ENCODE measurements at places on chromosomes 4 and X.

DNA sequence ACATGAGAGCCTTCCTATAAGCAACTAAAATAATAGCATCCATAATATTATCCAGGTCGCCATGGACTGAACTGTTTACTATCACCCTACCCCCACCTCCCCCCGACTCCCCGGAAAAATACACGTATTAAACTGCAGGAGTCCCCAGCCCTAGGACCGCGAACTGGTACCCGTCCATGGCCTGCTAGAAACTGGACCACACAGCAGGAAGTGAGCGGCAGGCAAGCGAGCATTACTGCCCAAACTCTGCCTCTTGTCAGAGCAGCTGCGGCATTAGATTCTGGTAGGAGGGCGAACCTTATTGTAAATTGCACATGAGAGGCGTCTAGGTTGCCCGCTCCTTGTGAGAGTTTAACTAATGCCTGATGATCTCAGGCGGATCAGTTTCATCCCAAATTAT is 405.8 kb upstream of the ADGRL3 start:
- DNase-seq, result no peak

DNA sequence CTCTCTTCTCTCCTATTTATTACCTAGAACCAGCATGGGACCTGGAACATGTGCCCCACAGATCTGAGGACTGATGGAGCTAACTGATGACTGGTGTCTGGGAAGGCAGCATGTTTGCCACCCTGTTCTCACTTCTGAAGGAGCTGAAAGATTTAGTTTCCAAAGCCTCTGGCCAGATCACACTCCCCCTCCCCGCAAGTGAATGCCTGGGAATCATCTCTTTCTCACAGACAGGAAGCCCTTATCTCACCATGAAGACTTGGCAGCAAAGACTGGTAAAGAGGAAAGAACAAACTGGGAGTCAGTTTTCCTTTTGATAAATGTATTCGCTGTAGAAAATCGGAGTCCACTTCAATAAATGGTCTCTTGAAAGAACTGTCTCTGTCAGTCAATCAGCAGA is 21.0 kb upstream of the PCYT1B start:
- DNase-seq, result no peak

- peak; percentile 7 for DNase-seq
These were observed 38.2 kb downstream of the EDNRA start for GRCh38 chr4:147518846-147519767.

DNA sequence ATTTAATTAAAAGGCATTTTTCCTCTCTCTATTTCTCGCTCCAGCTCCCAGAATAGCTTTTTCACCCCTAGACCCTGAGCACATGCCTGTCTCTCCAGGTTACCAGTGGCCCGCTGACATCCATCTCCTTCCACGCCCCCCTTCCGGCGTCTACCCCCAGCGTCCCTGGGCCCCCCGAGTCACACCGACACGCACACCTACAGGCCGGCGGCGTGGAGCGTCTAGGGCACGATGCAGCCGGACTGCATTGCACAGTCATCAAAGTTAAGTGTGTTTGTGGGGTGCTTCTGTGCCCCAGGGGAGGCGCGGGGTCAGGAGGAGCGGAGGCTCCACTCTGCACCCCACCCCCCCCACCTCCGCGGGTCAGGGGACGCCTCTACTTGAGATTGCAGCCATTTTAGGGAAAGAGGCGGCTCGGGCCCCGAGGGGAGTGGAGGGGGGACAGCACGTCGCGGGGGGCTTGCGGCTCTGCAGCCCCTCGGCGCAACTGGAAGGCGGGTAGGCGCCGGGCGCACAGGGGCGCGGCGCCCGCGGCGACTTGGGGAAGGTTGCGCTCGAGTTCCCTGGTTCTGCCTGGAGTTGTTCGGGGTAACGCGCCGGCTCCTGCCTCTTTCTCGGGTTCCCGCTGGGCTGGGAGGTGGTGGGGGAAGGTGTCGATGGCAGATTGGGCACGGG is 112.7 kb downstream of the DHX15 start:
- DNase-seq, result no peak

DNA sequence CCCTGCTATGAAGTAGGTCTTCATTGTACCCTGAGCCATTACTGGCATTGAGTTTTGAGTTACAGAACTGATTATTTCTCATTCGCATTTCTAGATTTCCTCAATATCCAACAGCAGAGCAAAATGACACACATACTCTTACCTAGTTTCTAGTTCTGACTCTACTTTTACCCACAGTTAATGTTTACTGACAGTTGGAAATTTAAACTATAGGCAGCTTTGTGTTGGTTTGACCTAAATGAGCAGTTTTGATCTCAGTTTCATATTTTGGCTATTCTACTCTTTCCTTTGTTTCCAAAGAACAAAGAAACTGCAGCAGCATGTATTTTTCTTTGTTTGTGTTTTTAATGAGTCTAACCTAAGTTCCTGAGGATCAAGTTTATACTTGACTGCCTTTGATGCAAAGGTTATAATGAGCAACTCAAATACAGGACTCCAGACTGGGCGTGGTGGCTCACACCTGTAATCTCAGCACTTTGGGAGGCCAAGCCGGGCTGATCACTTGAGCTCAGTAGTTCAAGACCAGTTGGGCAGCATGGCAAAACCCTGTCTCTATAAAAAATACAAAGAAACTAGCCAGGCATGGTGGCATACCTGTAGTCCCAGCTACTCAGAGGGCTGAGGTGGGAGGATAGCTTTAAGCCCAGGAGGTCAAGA is 30.4 kb downstream of the TXK start:
- no peak for DNase-seq

DNA sequence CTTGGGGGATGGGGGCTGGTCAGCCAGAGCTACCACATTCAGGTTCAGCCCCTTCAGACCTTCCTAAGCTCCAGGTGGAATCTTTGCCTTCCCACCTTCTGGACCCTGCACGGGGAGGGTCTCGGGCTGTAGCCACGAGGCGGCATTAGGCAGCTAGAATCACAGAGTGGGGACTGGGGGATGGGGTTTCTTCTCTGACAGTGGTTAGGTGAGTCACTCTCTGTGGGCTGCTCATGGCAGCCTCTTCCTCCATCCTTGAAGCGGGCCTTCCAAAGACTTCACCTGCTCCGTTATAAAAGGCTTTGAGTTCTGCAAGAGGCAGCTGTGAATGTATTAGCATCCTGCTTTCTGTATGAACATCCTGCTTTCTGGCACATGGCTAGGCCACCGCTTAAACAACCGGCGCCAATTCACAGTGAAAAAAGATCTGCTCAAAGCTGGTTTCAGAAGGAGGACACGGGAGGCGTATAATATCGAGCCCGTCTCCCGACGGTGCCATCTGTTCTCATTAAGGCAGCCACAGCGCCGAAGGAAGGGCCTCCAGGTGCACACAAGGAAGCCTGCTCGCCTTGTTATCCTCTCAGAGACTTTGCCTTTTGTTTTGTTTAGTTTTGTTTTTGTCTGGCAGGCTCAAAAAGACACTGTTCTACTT is 74.3 kb upstream of the IGFBP7 start:
- DNase-seq, result no peak

- DNase-seq, result no peak
These were observed 347.1 kb downstream of the FBXW7 start for GRCh38 chr4:152188801-152189200.

DNA sequence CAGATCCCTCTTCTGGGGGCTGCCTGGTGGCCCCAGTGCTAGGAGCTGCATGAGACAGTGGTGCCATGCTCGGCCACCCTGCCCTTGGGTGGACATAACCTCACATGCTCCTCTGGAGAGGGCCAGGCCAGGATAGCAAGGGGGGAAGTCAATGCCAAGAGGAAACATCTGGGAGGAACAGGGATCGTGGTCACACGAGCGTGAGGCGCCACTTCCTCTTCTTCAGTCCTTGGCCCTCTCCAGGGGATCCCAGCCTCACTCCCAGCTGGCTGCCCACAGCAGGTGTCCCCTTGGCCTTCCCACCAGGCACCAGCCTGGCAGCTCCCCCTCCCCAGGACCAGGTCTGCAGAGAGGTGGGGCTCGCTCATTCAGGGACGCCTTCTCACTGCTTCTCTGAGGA is 28.6 kb downstream of the TBC1D14 start:
- no peak for DNase-seq

DNA sequence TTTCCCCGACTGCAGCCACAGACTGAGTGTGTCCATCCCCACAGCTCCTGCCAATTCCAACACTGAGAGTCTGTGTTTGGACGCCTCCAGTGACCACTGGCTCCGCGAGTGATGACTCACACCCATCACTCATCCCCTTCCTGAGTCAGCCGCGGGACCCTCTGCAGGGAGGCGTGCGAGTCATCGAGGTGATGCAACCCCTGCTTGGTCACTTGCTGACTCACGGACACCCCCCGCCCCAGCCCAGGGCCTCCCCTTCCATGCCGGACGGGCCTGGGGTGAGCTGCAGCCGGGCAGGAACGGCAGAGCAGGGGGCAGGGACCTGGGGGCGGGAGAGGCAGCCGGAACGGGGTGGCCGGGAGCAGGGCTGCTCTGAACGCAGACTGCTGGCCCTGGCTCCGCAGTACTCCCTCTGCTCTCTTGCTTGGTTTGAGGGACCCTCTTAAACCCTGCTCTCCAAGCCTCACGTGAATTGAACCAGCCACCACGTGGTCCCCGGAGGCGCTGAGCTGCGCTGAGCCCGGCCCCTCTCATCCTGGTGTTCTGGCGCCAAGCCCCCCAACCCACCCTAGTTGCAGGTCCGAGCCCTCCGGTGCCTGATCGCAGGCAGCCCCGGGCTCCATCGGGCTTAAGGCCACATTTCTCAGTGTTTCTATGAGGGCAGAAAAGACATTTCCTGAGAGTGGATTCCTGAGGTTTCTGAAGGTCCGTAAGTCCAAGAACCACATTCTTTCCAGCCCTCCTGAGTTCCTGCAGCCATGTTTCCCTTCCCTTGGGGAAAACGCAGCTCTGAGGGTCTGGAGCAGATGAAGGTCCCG is 32.4 kb downstream of the FGFRL1 start:
- DNase-seq, result peak; percentile 20

DNA sequence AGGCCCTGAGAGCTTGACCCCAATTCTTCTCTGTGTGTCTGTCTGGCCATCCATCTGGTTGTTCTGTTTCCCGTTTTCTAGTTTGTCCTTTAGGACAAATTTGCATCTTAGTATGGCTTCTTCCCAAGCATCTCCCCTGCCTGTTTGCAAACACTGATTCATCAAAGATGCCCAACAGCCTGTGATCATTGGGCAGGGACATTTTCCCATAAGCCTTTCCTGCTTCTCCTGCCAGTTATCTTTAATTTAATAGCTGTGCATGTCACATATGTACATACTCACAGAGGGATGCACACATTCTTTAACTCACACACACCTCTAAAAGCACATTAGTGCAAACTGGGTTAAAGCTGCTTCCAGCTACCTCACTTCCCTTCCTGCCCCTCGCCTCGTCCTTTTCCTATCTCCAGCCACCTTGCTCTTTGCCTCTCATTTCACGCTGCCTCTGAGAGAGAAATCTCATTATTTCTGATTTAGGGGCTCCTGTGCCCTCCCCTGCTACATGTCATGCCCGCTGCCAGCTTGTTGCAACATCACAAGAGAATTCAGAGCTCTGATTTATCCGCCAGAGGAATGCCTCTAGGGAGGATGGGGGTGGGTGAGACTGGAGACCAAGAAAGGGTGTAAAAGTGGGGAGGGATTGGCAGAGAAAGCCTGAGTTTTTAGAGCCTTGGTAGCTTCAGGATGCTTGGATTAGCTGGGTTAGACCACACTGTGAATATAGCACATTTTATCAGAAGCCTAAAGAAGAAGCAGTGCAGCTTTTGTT is 100.6 kb downstream of the NHS start:
- no peak for DNase-seq

DNA sequence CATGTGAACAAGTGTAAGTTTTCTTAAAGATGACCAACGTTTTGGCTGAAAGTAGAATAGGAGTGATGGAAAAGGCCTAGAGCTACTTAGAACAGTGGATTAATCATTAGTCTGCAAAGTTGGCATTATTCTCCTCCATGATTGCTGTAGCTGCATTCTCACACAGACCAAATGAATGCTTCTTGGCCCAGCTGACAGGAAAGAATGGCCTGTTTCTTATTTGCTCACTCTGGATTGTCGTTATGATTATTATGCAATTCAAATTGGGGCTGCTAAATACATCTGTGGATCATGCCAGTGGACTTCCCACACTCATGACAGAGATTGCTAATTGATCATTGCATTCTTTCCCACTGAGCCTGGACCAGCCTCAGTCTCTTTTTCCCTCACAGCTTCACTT is 285.0 kb downstream of the STIM2 start:
- DNase-seq, result no peak

DNA sequence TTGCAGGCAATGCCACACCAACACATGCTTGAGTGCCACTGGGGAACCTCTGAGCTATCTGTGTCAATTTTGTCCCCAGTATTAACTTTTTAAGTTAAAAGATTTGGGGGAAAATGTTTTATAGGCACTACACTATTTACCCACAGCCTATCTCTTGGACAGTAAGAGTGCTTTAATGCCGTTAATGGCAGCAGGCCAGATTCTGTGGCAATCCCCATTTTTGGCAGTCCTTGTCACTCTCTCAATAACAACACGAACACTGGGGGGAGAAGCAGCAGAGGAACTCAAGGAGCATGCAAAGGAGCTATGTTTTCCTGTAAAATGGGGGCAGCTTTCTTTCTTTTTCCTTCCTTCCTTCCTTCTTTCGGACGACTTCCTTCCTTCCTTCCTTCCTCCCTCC is 168.6 kb downstream of the NSUN7 start:
- no peak for DNase-seq

DNA sequence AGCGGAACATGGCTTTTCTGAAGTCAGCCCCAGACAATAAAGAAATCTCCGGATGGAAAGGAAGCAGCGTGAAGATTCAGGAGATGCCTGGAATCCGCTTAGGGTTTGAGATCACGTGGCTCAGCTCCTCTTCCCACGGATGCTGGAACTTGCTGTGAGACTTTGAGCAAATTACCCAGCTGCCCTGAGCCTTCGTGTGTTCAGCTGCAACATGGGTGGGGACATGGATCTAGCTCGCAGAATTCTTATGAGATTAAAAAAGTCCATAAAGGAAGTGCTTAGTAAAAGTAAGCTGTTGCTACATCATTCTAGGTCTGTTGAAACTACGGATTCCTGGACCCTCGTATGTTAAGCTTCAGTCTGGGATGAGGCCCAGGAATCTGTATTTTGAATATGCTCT is 55.7 kb upstream of the STIM2 start:
- DNase-seq, result no peak

DNA sequence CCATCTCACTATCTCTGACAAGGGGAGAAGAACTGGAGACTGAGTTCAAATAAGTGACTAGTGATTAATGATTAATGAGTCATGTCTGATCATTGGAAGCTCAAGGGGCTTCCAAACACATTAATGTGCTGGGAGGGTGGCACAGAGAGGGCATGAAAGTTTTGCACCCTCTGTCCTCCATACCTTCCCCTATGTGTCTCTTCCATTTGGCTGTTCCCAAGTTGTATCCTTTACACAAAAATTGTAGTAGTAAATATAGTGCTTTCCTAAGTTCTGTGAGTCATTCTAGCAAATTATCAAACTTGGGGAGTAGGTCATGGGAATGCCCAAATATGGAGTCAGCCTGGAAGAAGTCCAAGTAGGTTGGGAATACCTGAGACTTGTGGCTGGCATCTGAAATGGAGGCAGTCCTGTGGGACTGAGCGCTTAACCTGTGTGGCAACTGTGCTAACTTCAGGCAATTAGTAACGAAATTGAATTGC is 4.1 kb upstream of the FAM200B start:
- DNase-seq, result no peak

GRCh38 chr4:138904793-138905192 is 110.8 kb upstream of the NOCT start:
- no peak for DNase-seq

Data from hippocampal formation (tissue), 2 donors.